OCI-M1 (cell line): ENCODE measurements at places on chromosomes 1 and 21.
A peak's percentile ranks its signal among the peaks of the same experiment; 100 is the strongest.

GRCh38 chr1:163656095-163656759, 334.5 kb downstream of the NUF2 start:
- DNase-seq: no peak

DNA sequence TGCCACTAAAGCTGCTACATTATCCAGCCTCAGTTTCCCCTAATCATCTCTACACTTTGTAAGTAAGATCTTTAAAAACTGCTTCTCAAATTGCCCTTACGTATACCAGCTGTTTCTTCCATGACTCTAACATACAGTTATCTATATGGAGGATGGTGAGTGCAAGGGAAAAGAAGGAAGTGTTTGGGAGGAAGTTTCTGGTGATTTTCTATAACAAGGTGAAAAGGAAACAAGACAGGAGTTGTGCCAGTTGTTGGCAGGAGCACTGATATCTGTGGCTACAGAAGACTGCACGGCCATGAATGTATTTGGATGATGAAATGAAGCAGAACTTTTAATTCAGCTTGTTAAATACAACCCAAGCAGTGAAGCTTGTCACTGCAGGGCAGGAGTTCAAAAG, 32.3 kb upstream of the NHLH2 start:
- DNase-seq: peak; percentile 16

GRCh38 chr1:215263636-215264035, 181.1 kb downstream of the KCNK2 start:
- no peak for DNase-seq

- no peak for DNase-seq
Measured at GRCh38 chr1:14108356-14109275, 408.6 kb downstream of the PRDM2 start.

- DNase-seq: peak; percentile 83
Measured at GRCh38 chr1:220681220-220681880, 8.8 kb upstream of the C1orf115 start.

GRCh38 chr21:42356650-42357049, 5.9 kb upstream of the TFF2 start:
- no peak for DNase-seq

GRCh38 chr1:233790662-233791371, 113.7 kb upstream of the SLC35F3 start:
- DNase-seq: peak; percentile 72

- no peak for DNase-seq
Measured at GRCh38 chr1:7255303-7256058, 470.2 kb downstream of the CAMTA1 start.

DNA sequence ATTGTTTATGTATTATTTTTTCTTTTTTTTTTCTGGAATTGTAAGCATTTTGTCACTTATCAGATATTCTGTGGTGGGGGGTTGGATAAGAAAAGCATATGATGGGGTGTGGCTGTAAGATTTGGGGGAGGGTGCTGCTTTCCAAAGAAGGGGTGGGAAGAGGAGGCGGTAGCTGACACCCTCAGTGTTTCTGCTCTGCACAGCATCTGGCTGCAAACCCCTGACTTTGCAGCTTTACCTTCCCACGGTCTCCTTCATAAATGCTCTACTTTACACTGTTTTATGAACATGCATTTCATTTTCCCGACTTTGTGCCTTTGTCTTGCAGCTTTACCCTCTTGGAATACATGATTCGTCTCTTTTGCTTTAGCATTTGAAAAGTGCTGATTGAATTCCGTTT, 7.6 kb downstream of the FMN2 start:
- no peak for DNase-seq

DNA sequence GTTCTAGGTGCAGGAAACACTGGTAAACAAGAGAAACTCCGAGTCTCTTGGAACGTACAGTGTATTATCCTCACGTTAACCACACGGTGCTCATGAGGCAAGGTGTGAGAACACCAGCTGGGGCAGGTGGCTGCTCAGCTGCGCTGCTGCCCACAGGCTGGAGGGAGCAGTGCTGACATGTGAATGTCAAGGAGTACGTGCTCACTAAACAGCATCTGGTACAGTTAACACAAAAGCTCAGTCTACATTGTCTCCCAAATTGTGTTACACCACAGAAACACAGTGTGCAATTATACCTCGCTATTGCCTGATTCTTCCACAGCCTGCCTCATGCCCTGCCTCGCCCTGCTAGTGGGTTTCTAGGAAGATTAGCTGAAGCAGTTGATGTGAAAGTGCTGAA, 138.4 kb downstream of the GLIS1 start:
- no peak for DNase-seq

- no peak for DNase-seq
Measured at GRCh38 chr1:59707178-59707791, 107.5 kb upstream of the HOOK1 start.

DNA sequence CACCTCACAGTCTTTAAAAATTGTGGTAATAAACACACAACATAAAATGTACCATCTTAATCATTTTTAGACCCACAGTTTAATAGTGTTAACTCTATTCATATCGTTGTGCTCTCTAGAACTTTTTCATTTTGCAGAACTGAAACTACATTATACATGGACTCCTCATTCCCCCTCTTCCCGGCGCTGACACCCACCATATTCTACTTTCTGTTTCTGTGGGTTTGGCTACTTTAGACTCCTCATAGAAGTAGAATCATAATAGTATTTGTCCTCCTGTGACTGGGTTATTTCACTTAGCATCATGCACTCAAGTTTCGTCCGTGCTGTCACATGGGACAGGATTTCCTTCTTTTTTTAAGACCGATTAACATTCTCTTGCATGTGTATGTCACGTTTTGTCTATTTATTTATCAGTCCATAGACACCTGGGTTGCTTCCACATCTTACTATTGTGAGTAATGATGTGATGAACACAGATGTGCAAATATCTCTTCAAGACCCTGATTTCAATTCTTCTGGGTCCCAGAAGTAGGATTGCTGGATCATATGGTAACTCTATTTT, 62.9 kb upstream of the TMPRSS2 start:
- no peak for DNase-seq

DNA sequence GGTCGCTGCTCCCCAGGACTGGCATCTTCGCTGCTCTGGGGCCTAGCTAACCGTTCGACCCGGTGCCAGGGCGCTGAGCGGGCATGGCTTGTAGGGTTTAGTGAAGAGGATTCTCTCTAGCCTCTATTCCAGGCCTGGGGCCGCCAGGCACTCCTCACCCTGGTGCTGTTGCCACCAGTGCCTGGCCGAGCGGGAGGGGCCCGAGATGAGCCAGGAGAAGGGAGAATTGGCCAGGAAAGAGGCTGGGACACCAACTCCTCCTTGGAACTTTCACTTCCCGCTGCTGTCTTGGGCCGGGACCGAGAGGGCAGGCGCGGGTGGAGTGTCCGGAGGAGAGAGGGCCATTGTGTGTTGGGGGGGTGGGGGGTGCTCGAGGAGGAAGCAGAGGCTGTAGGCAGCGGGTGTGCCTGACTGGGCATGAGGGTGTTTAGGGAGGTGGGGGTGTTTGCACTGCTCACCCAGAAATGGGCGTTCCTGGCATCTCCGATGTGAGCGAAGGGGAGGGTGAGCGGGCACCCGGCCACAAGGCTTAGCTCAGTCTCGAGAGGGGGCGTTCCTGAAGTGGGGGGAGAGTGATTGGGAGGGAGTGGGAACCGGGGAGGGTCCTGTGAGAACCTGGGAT, 772 bp downstream of the ADAM15 start:
- peak; percentile 56 for DNase-seq

- no peak for DNase-seq
Measured at GRCh38 chr1:27816921-27817630, 13.5 kb upstream of the PPP1R8 start.

GRCh38 chr1:226408285-226409184, 642 bp upstream of the PARP1 start:
- DNase-seq: no peak

DNA sequence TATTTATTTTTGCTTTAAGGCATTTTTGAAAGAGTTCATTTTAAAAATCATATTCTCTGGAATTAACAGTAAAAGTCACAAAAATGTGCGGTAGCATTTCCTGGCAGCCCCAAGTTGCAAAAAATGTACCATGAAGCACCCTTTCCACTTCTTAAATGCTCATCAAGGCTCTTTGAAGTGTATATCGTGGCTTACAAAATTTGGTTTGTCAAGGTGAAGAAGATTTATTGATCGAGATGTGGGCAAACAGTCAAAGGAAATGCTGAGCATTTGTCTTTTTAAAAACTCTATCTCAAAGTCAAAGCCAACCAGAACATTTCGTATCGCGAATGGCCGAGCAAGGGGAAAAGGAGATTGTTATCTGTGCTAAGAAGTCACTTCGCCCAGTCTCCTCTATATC, 277.5 kb upstream of the KAZN start:
- DNase-seq: no peak

DNA sequence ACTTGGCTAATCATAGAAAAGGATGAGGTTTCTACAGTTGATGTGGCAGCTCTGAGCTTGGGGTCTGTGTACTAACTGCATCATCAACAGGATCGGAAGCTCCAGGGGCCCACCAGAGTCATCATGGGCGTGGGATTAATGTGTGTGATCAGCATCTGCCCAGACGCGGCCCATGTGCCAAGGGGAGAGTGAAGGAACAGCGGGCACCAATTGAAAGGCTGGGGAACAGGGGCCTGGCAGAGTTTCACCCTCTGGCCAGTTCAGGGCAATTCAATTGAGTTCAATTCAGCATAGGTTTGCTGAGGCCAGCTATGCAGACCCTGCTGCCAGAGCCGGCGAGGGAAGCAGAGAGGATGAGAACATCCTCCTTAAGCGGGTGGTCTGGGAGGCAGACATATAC, 260.0 kb upstream of the AJAP1 start:
- no peak for DNase-seq

DNA sequence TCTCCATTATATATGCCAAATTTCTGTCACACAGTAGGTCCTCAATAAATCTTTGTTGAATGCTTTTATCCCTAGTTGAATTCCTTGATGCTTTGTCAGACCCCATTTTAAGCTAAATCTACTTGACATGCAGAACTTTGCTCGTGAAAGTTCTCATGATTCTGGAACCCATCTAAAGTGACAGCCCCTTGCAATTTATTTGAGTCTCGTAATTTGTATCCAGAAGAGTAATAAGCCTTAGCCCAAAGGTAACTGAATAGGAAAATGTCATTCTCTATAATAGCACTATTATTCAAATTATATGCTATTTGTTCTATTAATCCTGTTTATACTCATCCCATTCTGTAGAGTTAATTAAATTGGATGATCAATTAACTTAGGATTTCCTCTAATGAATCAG, 466.6 kb upstream of the OLFM3 start:
- DNase-seq: no peak

GRCh38 chr1:15350151-15350550, 59.5 kb upstream of the EFHD2 start:
- no peak for DNase-seq

- no peak for DNase-seq
Measured at GRCh38 chr1:167486090-167486824, 32.1 kb downstream of the CD247 start.

- DNase-seq: peak; percentile 6
Measured at GRCh38 chr1:202291961-202292712, 49.6 kb downstream of the UBE2T start.

DNA sequence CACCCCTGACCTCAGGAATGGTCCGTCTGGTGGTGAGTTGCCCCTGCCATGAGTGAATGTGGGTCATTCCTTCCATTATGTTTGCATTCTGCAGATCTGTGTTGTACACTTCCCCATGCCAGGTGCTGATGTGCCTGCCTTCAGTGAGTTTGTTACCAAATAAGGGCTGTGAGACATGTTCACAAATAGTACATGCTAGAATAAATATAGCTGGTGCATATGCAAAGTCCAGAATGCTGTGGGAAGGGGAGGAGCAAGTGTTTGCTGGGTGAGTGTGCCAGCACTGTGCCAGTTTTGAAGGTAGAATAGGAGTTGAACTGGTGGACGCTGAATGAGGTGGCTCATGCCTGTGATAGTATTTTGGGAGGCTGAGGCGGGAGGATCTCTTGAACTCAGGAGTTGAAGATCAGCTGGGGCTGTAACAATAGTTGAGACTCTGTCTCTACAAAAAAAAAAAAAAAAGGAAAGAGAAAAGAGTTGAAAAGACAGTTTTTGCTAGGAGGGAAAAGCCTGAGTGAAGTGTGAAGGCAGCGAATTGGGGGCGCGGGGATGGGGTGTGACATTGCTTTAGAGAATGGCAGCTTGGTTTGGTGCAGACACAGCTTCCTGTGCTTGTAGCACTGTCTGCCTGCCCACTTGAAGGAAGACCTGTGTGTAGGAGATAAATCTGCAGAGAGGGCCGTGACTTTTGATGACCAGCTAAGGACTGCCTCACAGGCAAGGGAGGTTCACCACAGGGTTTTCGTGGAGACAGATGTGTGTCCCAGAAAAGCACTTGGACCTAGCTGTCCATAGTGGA, 61.1 kb downstream of the LGR6 start:
- DNase-seq: no peak

DNA sequence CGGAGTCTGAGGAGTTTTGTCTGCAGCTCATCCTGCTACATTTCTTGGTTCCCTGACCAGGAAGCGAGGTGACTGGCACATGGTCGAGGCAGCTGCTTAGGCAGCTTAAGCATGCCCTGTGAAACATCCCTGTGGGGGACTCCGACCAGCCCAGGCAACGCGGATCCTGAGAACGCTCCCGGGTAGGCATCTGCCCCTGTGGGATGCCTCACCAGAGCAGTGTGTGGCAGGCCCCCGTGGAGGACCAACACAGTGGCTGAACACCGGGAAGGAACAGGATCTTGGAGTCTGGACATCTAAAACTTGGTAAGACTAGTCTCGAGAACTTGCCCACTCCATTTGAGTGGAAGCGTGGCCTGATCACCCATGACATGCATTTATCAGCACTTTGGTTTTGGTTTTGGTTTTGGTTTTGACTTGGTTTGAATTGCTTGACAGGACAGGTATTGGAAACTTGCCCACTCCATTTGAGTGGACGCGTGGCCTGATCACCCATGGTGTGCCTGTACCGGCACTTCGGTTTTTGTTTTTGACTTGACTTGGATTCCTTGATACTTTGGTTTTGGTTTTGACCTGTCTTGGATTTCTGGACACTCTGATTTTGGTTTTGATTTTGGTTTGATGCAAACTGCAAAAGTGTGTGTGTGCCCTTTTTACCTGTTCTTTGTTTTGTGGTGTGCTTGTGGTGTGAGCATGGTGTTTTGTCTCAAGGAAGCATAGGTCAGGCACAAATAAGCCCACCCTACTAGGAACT, 12.2 kb upstream of the NEK2 start:
- peak; percentile 38 for DNase-seq

DNA sequence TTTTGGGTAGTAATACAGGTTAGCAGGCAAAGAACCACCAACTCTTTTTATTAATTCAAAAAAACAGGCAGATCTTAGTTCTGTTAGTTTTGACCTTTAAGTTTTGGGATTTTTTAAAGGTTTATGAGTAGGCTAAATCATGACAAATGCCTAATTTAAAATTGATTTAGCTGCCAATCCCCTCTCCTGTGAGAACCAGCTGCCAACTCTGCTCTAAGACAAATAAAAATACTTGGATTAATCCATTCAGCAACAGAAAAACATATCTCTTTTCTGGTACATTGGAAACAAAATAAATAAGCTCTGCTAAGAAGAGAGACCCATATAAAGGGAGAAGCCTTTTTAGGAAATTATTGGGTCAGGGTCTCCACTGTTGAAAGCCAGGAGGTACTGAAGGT, 160.8 kb downstream of the NTMT2 start:
- no peak for DNase-seq

GRCh38 chr1:63750721-63751120, 23.1 kb upstream of the ROR1 start:
- DNase-seq: no peak
